ENCODE measurements at places on chromosomes 7 and 10. TPM values are rescaled to one million over a fixed set of nuclear protein-coding genes. Genes with fewer than 3 reads are reported as not detected.

MSMB gene
- total RNA-seq, result not detected

FAM241B gene
- total RNA-seq, result not detected

PDAP1 gene
- 11.4 TPM for total RNA-seq

ZNF727 gene
- total RNA-seq, result 0.32 TPM

ADARB2 gene
- total RNA-seq, result 0.26 TPM

CSGALNACT2 gene
- 39.8 TPM for total RNA-seq

KEL gene
- total RNA-seq, result 0.16 TPM

HDAC9 gene
- 61.6 TPM for total RNA-seq

SORCS1 gene
- total RNA-seq, result 14.8 TPM

CRYGN gene
- 0.16 TPM for total RNA-seq

PRKAR2B gene
- 60.1 TPM for total RNA-seq

SUGCT gene
- total RNA-seq, result 8.3 TPM

ACTL6B gene
- total RNA-seq, result 0.69 TPM

HOXA3 gene
- total RNA-seq, result 9.0 TPM

CHN2 gene
- total RNA-seq, result 14.5 TPM

NUTM2D gene
- 1.5 TPM for total RNA-seq
